ENCODE measurements at places on chromosomes 16 and 17.

GRCh38 chr17:2213291-2213960, 90.2 kb downstream of the SMG6 start:
- peak; percentile 34 for DNase-seq

DNA sequence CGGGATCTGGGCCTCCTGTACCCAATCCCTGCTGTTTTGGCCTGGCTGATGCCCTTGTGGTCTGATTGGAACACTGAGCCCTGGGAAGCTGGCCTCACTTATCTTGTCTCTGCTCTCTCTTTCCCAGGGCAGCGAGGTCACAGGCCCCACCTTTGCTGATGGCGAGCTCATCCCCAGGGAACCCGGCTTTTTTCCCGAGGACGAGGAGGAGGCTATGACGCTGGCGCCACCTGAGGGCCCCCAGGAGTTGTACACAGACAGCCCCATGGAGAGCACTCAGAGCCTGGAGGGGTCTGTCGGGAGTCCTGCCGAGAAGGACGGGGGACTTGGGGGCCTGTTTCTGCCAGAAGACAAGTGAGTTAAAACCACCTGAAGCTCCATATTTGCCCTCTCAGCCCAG, 126.0 kb downstream of the RAB11FIP4 start:
- DNase-seq = peak; percentile 43

GRCh38 chr17:78876094-78876597, 26.9 kb downstream of the CEP295NL start:
- DNase-seq = no peak

DNA sequence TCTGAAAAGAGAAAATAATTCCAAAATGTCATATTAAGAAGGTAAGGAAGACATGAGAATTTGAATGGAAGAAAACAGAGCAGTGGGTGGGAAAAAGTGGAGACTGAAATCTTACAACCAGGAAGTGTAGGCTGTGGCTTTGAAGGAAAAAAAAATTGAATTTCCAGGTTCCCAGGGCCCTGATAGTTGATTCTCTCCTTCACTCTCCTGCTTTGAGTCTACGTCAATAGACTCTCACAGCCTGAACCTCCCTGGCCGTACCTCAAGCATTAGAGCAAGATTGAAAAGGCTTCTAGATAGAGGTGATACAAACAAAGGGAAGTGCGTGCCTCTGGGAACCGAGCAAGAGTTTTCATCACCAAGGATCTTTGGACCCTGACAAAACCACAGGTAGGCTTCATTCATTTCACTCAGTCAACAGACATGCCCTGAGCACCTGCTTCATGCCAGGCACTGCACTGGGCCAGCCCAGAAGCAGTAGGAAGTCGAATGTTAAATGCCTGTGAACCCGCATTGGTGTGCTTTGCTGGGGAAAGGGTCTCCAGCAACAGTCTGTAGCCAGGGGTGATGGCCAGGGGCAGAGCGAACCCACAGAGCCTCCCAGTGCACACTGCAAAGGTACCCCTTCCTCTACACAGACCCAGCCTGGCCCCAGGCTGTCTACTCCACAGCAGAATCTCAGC, 163.9 kb downstream of the SLC39A11 start:
- DNase-seq = no peak

GRCh38 chr17:37065486-37066321, 117.0 kb downstream of the AATF start:
- no peak for DNase-seq

GRCh38 chr17:42311240-42312034, 23.1 kb downstream of the STAT5A start:
- peak; percentile 77 for DNase-seq

- DNase-seq = no peak
Measured at GRCh38 chr17:72565006-72565405, 444.2 kb downstream of the SOX9 start.

GRCh38 chr17:10857976-10858375, 20.1 kb upstream of the PIRT start:
- no peak for DNase-seq

DNA sequence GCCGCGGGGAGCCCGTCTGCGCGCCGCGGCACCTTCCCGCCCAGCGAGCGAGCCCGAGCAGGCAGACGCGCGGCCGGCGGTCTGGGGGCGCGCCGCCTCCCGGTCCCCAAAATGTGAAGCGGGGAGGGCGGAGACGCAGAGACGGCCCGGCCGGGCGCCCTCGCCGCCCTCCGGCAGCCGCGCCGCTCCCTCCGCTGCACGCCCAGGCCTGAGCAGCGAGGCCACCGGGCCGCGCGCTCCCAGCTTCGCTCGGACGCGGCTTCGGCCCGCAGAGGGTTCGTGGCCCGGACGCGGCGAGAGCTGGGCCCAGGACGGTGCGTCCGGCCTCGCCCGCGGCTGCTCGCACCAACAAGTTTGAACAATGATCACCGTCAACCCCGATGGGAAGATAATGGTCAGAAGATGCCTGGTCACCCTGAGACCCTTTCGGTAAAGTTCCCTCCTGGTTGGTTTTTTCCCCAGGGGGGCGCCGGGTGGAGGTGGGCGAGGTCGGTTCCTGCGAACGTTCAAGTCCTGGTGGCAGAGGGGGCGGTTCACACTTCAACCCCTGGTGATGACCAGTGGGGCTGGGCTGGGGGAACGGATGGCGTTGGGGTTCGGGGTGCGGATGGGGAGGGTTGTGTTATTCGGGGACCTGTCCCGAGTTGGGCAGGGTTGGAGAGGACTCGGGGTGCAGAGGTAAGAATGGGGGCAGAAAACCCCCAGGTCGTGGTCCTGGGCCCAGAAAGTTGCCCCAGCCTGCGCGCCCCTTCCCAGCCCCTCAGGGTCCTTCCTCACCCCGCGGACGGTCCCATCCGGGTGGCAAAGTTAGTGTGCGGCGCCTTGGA, 678 bp downstream of the MGAT5B start:
- peak; percentile 49 for DNase-seq

- no peak for DNase-seq
Measured at GRCh38 chr17:50464121-50464520, 4.6 kb downstream of the CHAD start.

- no peak for DNase-seq
Measured at GRCh38 chr17:29167393-29168078, 12.7 kb downstream of the MYO18A start.

- DNase-seq = no peak
Measured at GRCh38 chr17:10724546-10725195, 5.2 kb downstream of the TMEM220 start.

- peak; percentile 77 for DNase-seq
Measured at GRCh38 chr16:20866145-20866772, 33.9 kb downstream of the DCUN1D3 start.

DNA sequence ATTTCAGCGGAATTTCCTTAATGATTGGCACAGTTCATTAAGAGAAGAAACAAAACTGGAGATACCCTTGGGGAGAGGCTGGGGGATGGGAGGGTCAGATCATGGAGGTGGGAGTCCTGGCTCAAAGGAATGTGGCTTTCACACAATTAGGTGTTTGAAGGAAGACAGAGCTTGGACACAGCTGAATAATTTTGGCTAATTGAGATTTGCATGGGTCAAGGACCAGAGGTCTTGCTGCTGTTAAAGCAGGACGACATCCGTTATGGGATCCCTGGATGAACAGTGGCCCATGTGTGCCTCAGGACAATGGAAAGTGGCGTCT, 160.3 kb downstream of the HS3ST3B1 start:
- no peak for DNase-seq

DNA sequence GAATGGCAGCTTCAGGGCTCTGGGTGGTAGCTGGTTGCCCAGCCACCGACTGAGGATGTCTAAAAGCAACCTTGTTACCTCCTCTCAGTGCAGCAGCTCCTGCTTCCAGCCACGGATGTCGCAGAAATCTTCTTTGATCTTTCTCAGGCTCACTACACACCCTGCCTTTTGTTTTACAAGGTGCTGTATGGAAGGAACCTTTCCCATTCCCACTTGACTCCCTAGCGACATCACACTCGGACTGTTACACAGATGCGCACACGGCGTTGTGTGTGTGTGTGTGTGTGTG, 135.8 kb upstream of the CPHXL start:
- no peak for DNase-seq

DNA sequence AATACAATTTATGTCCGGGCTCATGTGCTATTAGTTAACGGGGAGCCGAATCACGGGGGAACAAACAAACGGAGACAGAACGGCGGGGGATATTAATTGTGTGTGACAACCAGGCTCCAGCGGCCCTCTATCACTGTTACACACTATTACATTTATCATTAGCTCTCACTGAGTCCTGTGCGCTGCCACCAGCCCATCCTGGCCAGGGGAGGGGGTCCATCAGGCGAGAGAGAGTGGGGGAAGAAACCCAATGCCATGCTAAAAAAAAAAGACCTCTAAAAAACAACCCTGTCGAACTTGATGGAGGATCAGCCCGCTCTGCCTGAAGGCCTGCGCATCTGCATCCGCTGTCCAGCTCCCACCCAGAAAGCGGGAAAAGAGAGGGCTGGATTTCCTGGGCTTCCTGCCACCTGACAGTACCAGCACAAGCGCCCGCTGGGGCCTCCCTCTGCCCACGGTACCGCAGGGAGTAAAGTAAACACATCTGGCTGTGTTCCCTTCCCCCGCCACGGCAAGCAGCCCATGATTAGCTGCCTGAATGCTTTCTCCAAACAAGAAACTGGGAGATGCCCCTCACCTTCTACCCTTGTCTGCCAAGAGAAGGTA, 41.7 kb downstream of the PIPOX start:
- no peak for DNase-seq

DNA sequence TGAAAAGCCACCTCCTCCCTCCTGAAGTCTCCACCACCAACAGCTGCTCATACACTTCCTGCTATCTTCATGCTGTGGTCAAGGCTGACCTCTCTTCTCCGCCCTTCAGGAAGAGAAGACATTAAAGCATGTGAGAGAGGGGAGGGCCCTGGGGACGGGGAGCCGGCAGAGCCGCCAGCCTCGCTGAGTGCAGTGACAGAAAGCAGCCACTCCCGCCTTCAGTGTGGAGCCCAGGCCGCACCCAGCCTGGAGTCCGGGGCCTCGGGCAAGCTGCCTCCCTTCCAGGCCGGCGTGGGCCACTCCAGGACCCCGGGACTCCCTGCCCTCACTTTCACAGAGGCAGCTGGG, 94.7 kb upstream of the TNRC6C start:
- no peak for DNase-seq

DNA sequence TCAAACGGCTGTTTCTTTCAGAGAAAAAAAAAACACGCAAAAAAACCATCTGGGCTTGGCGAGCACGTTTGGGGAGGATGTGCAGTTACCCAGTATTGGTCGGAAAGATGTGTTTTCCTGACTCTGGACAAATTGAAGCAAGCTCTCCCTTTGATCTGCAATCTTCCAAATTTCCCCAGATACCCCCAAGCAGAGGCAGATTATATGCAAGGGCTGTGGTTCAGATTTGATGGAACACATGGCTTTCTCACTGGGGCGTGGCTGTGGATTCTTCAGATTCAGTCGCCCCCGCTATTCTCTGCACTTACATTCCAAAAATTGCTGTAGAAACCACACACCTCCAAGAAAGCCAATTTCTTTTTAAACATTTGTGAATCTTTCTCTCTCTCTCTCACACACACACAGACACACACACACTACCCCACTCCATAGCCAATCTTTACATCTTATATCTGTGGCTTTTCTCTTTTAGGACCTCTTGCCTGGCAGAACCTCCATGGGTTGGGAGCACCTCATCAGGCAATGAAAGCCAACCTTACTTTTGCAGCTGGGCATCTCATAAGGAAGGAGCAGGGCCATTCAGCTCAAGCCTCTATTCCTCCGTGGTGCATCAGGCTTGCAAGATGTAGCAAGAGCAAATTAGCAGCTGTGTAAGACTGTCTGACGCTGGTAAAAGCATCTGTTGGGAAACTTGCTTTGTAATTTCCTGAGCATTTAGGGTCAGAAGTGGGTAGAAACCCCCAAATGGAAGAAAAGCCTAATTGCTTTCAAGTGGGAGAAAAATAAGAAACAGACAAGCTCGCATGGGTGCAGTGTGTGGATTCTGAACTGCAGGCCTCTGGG, 103.9 kb upstream of the FAM20A start:
- peak; percentile 42 for DNase-seq

DNA sequence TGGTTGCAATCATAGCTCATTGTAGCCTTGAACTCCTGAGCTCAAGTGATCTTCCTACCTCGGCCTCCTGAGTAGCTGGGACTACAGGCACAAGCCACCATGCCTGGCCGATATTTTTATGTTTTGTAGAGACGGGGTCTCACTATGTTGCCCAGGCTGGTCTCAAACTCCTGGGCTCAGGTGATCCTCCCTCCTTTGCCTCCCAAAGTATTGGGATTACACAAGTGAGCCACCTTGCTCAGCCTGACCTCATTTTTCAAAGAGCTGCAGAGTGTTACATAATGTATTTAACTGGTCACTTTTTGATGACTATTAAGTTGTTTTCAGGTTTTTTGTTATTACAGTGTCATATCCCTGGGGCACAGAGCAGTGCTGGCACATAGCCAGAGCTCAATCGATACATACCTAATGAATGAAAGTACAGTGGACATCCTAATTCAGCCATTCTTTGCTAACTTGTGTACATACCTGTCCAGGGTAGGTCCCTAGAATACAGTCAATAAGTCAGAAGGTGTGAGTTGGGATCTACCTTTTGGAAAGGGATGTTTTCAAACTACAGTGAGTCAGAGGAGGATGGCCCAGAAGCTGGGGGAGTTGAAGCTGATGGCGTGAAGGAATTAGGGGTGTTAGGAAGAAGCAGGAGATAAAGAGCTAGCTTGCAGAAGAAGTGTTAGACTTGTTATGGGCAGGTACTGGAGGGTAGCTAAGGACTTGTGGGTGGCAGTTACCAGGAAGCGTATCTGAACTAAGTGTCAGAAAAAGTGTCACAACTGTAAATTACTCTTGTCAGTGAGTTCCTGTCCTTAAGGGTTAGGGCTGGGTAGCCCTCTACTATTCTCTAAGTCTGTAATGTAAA, 20.1 kb upstream of the CYLD start:
- DNase-seq = no peak

- no peak for DNase-seq
Measured at GRCh38 chr17:17097763-17098345, 55.6 kb downstream of the MPRIP start.

- peak; percentile 50 for DNase-seq
Measured at GRCh38 chr16:48542020-48542473, 67.9 kb downstream of the N4BP1 start.

GRCh38 chr16:34802848-34803599, 1343.6 kb downstream of the TP53TG3F start:
- DNase-seq = no peak

GRCh38 chr17:45393411-45393810, 39.3 kb downstream of the ARHGAP27 start:
- DNase-seq = no peak

- no peak for DNase-seq
Measured at GRCh38 chr17:76722279-76722678, 4.1 kb downstream of the JMJD6 start.

GRCh38 chr16:9125658-9126505, 34.4 kb downstream of the HAPSTR1 start:
- no peak for DNase-seq

- peak; percentile 96 for DNase-seq
Measured at GRCh38 chr17:72984145-72984925, 108.2 kb downstream of the SLC39A11 start.

DNA sequence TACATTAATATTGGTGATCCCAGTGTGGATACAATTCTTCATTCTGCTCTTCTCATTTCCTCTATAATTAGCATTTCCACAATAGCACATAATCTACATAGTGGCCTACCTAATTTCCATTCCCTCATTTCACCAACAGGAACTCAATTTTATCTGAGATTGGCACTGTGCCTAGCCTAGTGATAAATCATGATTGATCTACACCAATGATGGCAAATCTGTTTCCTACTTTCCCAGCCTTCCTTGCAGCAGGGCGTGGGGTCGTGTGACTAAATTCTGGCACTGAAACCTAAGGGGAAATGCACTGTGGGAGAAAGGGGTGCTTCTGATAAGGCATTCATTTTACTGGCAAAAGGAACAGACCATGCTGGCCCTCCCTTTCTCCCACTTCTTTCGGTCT, 66.6 kb upstream of the TOM1L1 start:
- DNase-seq = no peak

GRCh38 chr17:39138431-39139160, 12.8 kb downstream of the PLXDC1 start:
- DNase-seq = no peak
